ENCODE measurements at places on chromosomes 1 and 21.
A peak's percentile ranks its signal among the peaks of the same experiment; 100 is the strongest.

DNA sequence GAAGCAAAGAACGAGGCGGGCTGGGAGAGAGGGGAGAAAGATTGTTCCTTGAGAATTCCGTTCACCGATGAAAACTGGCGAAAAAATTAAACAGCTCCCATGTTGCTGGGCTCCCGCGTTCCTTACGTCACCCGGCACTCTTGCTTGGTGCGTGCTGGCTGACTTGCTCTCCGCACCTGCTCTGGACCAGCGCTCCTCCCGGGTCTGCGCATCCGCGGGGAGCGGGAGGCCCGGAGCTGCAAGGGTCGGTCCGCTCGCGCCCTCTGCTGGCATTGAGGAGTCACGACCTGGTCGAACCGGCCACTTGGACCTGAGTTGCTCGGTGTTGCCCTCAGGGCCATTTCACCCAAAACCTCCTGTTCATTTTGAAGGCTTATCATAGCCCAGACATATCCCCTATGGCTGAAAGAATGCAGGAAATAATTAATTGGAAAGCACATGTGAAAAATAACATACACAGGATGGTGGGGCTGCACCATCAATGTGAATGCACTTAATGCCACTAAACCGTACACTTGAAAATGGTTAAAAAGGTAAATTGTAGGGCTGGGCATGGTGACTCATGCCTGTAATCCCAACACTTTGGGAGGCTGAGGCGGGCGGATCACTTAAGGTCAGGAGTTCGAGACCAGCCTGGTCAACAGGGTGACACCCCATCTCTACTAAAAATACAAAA lies 98.9 kb upstream of the BACE2 start:
- DNase-seq, result peak; percentile 36
- no peak overlapping the region for H3K4me3 ChIP-seq
- peaks cover 3% of the 10 kb centered on the region for H3K4me1 ChIP-seq
- H3K36me3 ChIP-seq, result no peaks in the 10 kb centered on the region
- H3K27me3 ChIP-seq, result peaks cover 16% of the 10 kb centered on the region
- H3K27ac ChIP-seq, result no peak overlapping the region

- peaks cover 4% of the 10 kb centered on the region for H3K4me1 ChIP-seq
- no peak overlapping the region for H3K4me3 ChIP-seq
- no peak for DNase-seq
- peaks cover 79% of the 10 kb centered on the region for H3K27me3 ChIP-seq
- no peaks in the 10 kb centered on the region for H3K36me3 ChIP-seq
Measured at GRCh38 chr1:20480243-20480944, 5.6 kb downstream of the CAMK2N1 start.

GRCh38 chr1:182616130-182617013 lies 12.2 kb upstream of the RGS16 start:
- peaks cover 70% of the 10 kb centered on the region for H3K4me1 ChIP-seq
- H3K36me3 ChIP-seq, result peaks cover 4% of the 10 kb centered on the region
- peak overlapping the region; percentile 48 for H3K4me3 ChIP-seq
- peak overlapping the region; percentile 86 for H3K27ac ChIP-seq

DNA sequence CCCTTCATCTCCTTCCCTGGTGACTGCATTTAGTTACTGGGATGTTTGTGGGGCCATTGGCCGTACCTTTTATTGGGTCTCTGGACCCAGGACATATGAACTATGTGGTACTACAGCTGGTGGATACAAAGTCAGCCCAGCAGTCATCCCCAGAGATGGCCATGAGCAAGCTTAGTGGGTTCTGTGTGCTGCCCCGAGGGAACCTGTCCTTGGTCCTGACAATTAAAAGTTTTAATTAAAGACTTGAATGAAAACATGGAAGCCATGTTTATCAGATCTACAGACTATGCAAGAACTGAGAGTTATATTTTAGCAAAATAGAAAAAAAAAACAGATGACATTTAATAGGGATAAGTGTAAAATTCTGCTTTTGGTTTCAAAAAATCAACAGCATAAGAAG lies 2.8 kb upstream of the NES start:
- DNase-seq, result no peak
- no peaks in the 10 kb centered on the region for H3K36me3 ChIP-seq
- no peak overlapping the region for H3K27ac ChIP-seq
- peaks cover 26% of the 10 kb centered on the region for H3K4me1 ChIP-seq
- H3K27me3 ChIP-seq, result peaks cover 54% of the 10 kb centered on the region

DNA sequence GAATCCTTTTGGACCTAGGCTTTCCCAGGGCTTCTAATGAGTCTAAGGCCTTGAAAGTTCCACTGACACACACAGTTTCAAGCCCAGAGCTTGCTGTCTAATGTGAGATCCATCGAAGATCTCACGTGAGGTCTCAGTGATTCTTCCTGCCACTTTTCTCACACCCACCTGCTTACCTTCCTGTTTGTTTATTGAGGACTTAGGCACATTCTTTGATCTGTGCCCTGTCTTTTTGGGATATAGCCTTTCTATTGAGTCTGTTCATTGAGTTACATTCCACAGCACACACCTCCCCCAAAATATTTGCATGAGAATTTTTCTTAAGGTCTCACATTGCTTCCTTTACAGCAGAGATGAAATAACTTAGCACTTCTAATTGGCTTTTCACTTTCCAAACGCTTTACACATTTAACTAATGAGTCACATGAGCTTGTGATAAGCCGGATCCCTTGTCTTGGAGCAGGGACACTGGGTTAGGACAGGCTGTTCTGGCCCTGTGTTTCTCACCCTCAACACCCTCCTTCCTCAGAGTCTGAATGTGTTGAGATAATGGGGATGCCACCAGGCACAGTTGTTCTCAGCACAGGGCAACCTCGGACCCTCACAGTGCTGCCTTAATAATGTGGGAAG lies 288.3 kb downstream of the TM2D1 start:
- DNase-seq, result no peak
- H3K36me3 ChIP-seq, result no peaks in the 10 kb centered on the region
- no peak overlapping the region for H3K27ac ChIP-seq
- H3K27me3 ChIP-seq, result peaks cover 5% of the 10 kb centered on the region

GRCh38 chr1:47754221-47754620 lies 243.0 kb downstream of the TRABD2B start:
- DNase-seq, result no peak
- no peak overlapping the region for H3K27ac ChIP-seq
- H3K4me1 ChIP-seq, result no peaks in the 10 kb centered on the region
- no peak overlapping the region for H3K4me3 ChIP-seq

- DNase-seq, result no peak
- H3K27ac ChIP-seq, result peak overlapping the region; percentile 95
- no peaks in the 10 kb centered on the region for H3K36me3 ChIP-seq
- peaks cover 11% of the 10 kb centered on the region for H3K4me1 ChIP-seq
- H3K4me3 ChIP-seq, result peak overlapping the region; percentile 98
Measured at GRCh38 chr1:95071539-95071938, 1.2 kb downstream of the ALG14 start.

DNA sequence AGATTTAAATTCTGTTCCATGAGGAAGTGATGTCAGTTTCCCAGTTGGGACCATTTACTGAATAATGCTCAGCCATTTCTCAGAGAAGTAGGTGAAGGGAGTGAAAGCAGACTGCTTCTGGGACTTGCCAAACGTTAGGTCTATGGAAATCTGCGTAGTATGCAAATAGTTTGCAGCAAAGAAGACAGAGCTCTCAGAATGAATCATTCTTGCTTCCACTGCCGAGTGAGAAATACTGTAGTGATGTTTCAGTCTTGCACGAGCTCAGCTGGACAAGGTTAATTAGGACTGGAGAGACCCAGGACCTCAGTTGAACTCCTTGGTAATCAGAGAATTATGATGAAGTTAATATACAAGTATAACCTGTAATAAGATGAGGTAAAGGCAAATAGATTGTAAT lies 317.7 kb upstream of the DAB1 start:
- H3K36me3 ChIP-seq, result no peaks in the 10 kb centered on the region
- no peaks in the 10 kb centered on the region for H3K27me3 ChIP-seq
- H3K27ac ChIP-seq, result no peak overlapping the region

DNA sequence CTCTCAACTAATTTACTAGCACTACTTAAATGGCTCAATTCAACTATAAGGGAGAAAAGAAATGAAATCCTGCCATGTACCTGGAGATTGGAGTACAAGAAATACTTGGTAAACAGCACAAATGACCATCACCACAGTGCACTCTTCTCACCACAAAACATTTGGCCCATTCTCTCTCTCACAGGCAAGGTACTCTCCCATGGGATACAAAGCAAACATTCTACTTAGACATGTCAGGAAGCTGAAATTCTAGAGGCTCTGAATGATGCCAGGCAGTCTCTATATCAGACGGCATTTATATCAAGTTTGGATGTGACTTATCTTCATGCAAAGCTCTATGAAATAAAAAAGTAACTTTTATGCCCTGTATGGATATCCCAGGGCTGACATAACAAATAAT lies 72.5 kb downstream of the DPT start:
- no peaks in the 10 kb centered on the region for H3K36me3 ChIP-seq
- no peak overlapping the region for H3K27ac ChIP-seq
- no peaks in the 10 kb centered on the region for H3K4me1 ChIP-seq
- H3K4me3 ChIP-seq, result no peak overlapping the region

DNA sequence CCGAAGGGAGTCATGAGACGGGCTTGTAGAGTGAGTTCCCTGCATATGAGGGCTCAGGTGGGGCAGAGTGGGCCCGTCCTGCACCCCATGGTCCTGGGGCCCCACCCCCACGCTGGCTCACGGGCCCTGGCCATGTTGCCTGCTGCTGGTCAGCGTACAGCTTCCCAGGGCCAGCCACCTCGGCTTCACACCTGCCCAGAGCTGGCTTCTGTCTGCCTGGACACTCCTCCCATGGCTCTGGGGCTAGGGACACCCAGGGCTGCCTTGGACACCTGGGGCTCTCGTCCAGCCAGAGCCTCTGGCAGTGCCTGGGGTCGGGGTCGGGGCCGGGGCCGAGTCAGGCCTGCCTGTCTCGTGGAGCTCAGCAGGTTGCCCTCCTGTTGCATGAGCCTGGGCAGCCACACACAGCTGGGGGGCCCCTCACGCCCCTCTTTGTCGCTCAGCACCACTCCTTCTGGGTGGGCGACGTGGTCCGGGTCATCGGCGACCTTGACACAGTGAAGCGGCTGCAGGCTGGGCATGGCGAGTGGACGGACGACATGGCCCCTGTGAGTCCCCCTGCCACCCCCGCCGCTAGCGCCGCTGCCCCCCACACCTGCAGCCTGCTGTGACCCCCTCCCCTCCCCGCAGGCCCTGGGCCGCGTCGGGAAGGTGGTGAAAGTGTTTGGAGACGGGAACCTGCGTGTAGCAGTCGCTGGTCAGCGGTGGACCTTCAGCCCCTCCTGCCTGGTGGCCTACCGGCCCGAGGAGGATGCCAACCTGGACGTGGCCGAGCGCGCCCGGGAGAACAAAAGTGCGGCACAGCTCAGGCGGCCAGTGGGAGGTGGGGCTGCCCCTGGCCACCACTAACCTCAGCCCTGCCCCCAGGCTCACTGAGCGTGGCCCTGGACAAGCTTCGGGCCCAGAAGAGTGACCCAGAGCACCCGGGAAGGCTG lies 5.5 kb upstream of the MMP23B start:
- H3K4me1 ChIP-seq, result peaks cover 2% of the 10 kb centered on the region
- H3K27me3 ChIP-seq, result peaks cover 3% of the 10 kb centered on the region
- peaks cover 3% of the 10 kb centered on the region for H3K36me3 ChIP-seq

DNA sequence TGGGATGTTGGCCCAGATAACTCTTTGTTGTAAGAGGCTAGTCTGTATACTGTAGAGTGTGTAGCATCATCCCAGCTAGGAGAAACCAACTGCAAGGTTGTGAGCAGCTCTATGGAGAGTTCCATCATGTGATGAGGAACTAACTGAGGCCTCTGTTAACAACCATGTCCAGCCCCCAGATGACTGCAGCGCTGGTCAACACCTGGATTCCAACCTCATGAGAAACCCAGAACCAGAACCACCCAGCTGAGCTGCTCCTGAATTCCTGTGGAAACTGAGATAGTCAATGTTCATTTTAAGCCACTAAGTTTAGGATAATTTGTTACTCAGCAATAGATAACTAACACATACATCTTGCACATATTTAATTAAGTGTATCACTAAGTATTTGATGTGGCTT lies 41.6 kb upstream of the SLC2A1 start:
- H3K36me3 ChIP-seq, result no peaks in the 10 kb centered on the region
- DNase-seq, result no peak
- no peaks in the 10 kb centered on the region for H3K4me1 ChIP-seq
- H3K27ac ChIP-seq, result no peak overlapping the region
- H3K4me3 ChIP-seq, result no peak overlapping the region

- H3K4me1 ChIP-seq, result peaks cover 7% of the 10 kb centered on the region
- H3K36me3 ChIP-seq, result no peaks in the 10 kb centered on the region
- H3K4me3 ChIP-seq, result no peak overlapping the region
- H3K27me3 ChIP-seq, result peaks cover 13% of the 10 kb centered on the region
- DNase-seq, result no peak
Measured at GRCh38 chr1:8061673-8062386, 35.7 kb upstream of the ERRFI1 start.

DNA sequence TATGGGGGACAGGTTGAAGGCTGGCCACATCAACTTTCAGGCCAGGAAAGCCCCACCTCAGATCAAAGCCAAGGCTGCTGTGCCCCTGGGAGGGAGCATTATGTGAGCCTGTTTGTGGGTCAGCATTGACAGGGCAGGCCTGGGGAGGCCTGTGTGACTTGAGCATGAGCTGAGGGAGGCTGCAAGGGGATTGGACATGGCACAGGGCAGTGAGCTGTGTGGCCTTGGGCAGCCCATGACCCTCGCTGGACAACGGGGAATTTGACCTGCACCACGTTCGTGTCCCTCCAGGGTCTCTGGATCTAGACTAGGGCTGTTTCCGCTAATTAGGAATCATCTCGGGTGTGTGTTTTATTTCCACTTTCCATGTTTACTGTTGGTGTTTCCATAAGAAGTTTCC lies 17.5 kb upstream of the LEFTY1 start:
- H3K36me3 ChIP-seq, result no peaks in the 10 kb centered on the region
- H3K27me3 ChIP-seq, result peaks cover 12% of the 10 kb centered on the region
- DNase-seq, result no peak
- no peak overlapping the region for H3K27ac ChIP-seq

DNA sequence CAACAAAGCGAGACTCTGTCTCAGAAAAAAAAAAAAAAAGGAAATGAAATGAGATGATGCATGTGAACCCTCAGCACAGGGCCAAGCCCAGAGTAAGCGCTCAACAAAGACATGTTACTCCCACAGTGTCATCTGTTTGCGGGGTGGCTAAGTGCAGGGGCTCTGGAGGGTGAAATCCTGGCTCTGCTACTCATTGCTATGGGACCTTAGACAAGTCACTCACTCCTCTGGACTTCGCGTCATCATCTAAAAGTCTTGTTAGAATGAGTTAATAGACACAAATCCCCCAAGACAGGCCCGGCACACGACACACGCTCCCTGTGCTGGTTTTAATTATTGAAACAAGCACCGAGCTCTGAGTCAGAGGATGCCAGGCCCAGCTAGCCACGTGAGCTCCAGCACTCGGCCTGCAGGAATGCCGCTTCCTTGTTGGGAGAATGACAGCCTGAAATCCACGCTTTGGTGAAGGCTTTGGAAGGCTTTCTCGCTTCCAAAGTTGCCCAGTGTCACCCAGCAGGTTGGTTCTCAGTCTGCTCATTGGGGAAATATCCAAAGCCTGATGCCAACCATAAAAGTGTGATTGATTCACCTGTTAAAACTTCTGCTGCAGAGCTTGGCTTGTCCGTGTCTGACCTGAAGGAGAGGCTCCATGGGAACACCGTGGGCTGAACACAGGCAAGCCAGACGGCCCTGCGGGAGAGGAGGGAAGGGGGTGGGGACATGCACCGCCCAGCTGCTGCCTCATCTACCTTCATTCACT lies 36.7 kb upstream of the TARDBP start:
- H3K27me3 ChIP-seq, result peaks cover 20% of the 10 kb centered on the region
- H3K4me3 ChIP-seq, result no peak overlapping the region
- H3K27ac ChIP-seq, result no peak overlapping the region
- no peaks in the 10 kb centered on the region for H3K4me1 ChIP-seq
- no peaks in the 10 kb centered on the region for H3K36me3 ChIP-seq
